Activated CD4-positive, CD25-positive, alpha-beta regulatory T cell (primary cell): ENCODE measurements at places on chromosomes 7 and 10.

GRCh38 chr10:77445547-77445946, 192.1 kb downstream of the KCNMA1 start:
- DNase-seq: no peak

- no peak for DNase-seq
Measured at GRCh38 chr7:112989531-112989930, 97.1 kb downstream of the GPR85 start.

GRCh38 chr7:156527458-156527890, 113.1 kb upstream of the RNF32 start:
- DNase-seq: no peak

DNA sequence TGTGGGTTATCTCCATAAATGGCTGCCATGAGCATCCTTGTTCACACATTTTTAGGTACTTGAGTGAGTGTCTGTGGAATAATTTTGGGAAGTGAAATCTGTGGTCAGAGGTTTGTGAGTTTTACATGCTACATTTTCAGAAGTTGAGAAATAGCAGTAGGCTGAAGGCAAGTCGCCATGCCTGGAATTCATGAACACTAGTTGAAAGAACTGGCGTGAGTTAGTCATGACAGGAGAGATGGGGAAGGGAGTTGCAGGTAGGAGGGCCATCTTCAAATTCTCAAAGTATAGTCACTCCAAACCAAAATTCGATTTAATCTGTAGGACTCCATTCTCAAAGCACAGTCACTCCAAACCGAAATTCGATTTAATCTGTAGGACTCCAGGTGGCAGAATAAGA, 89.6 kb downstream of the EGFR start:
- no peak for DNase-seq

GRCh38 chr10:103829838-103830465, 25.4 kb downstream of the SH3PXD2A start:
- no peak for DNase-seq

GRCh38 chr10:115026056-115026745, 67.0 kb upstream of the ATRNL1 start:
- no peak for DNase-seq

DNA sequence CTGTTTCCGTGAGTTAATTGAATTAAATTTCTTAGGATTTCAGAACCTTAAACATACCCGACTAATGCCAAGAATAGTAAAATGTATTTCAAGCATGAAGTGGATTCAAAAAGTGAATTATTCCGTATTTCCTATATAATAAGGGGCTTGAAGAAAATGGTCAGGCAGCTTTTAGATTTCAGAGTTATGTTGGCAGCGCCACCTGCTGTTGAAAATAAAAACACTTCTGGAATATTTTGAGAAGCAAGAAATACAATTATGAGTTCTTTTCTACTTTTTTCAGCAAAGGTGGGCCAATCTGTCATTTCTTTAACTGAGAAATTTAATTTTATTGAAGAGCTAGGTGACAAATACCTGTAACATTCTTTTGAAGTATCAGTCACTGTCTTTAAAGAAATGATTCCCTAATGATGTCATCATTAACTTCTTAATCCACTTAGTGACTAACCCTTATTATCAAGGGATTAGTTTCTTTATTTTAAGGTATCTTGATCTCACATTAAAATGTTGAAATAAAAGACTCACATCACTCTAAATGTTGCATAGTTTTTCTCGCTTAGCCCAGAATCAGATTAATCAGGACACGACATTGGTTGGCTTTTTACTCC, 36.6 kb upstream of the AGR3 start:
- DNase-seq: no peak

- no peak for DNase-seq
Measured at GRCh38 chr7:139791316-139791715, 13.5 kb upstream of the HIPK2 start.

- DNase-seq: no peak
Measured at GRCh38 chr10:95837356-95837776, 70.4 kb upstream of the CC2D2B start.

- no peak for DNase-seq
Measured at GRCh38 chr10:124117833-124118232, 24.4 kb upstream of the CHST15 start.

- DNase-seq: no peak
Measured at GRCh38 chr10:6756716-6757115, 176.6 kb upstream of the PRKCQ start.
